ENCODE measurements at places on chromosomes 4 and X. TPM values are rescaled to one million over a fixed set of nuclear protein-coding genes. Genes with fewer than 3 reads are reported as not detected.

The GPC3 gene
- total RNA-seq = 7.0 TPM

DNA sequence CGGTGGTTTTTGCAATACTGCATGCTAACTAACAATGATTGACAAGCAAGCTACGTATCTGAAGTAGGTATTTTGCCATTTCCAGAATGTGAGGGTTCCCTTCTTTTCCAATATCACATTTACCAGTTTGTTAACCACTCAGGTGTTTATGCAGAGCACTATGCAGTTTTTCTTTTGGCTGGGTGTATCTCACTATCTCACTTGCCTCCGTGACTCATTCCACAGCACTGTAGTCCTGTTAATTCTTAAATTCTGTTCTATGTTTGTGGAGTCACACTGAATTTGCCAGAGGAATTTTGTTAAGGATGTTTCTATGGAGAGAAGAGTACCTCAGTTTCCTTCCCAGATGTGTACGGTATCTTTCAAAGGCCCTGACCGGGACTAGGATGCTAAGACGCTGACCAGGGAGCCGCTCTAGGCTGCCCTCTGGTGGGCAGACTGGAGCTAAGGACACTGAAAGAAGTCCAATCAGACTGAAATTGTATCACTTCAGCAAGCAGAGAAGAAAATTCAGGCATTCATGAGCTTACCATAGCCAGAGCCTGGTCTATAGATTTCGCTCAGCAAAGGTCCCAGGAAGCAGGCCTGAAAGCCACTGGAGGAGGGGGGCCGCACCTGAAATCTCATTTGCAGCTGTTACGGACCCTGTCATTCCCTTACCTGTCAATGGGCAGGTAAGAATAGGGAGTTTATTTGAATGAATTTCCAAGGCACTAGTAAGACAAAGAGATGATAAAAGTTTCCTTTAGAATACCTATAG lies 388.4 kb upstream of the SPOCK3 start:
- DNase-seq = no peak

DNA sequence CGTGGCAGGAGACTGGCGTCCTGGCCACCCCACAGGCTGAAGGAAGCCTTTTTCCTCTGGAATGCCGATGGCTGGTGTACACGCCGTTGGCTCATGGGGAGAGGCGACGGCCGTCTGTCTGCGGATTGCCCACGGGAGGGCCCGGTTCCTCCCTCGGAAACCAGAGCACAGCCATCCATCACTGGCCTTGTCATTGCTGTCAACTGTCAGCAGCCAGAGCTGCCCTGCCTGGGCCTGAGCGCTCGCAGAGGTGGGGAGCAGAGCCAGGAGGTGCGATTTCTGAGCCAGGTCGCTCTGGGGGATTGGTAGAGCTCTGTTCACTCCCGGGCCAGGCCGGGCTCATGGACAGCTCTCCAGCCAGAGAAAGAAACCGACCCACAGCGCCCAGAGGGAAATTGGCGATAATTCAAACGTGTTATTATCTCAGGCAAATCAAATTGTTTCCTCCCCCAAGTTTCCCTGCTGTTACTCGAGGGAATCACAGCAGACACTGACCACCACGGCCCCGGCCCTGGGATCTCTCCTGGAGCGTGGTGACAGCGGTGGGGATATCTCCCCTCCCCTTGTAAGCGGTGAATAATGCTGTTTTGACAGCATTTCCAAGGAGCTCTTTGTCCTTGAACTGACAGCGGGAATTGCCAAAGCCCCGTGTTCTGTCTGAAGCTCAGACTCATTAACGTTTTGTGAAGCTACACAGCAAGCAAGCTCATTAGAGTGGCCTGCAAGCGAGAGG lies 220.9 kb upstream of the PSAPL1 start:
- DNase-seq = no peak

- no peak for DNase-seq
Measured at GRCh38 chr4:110009550-110009949, 96.9 kb downstream of the EGF start.

The IQCM gene
- total RNA-seq = not detected

Data from aorta (tissue), 5 donors.